GM12865 (cell line): ENCODE measurements at places on chromosomes 11 and 22.

DNA sequence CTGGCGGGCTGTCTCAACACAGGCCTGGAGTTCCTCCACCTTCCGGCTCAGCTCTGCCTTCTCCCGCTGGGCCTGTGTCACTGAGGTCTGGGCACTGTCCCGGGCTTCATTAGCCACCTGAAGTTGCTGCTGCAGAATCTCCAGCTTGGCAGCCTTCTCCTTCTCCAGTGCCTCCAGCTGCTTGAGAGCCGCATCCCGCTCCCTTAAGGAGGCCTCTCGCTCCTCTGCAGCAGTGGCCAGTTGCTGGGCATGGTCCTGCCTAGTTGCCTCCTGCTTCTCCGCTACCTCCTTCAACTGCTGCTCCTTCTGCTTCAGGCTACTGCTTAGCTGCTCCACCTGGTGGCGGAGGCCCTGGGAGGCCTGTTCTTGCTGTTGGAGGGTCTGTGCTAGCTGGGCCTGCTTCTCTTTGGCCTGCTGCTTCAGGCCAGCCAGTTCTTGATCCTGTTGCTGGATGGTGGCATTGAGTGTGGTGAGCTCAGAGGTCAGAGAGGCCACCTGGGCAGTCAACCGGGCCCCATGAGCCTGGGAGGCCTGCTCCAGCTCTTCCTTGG is 16.9 kb downstream of the IL18BP start:
- DNase-seq = no peak

DNA sequence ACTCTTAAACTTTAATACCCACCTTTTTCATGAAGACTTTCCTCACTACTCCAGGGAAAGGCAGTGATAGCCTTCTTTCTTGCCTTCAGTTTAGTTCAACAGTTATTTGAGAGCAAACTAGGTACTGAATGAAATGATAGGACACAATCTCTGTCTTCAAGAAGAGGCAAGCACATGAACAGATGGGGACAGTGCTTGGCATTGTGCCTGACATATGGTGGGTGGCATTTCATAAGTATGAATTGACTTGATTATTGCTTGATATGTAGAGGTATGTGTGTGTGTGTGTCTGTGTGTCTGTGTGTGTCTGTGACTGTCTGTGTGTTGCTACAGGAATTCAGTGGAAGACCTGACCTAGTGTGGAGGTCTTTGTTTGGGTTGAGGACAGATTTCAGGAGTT is 504.1 kb downstream of the NELL1 start:
- DNase-seq = no peak

DNA sequence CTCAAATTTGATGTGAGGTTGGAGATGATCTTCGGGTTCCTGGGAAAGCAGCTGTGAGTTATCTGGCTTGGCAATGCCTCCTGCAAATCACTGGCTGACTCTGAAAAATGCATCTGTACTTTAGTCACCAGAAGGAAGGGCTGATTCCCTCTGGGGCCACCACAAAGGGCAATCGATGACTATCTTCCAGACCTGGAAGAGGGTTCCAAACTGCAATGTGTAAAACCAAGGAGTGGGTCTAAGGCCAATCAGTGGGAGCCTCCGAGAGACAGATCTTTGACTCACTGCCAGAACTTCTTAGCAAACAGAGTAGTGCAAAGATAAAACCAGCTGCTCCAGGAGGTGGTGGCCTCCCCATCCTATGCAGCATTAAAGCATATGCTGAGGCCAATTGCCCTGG is 29.1 kb upstream of the PAK1 start:
- no peak for DNase-seq

- peak; percentile 86 for DNase-seq
Observed at GRCh38 chr22:35046744-35047462, 19.1 kb upstream of the ISX start.

DNA sequence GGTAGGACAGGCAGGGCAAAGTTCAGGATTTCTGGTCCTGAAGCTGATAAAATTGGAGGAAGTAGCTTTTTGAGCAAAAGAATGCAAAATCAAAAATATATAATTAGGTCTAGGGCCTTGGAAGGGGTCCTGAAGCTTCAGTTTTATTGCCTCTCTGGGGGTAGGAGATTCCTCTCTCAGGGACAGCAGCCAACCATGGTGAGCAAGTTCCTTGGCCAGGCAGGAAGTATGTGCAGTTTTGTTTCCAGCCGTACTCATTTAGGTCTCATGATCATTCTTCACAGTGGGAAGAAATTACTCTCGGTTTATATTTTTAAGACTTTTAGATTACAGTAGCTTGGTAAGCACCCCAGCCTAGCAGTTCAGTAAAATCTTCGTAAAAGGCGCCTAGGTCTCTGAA is 2.9 kb upstream of the RAB38 start:
- DNase-seq = peak; percentile 25

GRCh38 chr11:99063331-99063730 is 42.6 kb downstream of the CNTN5 start:
- DNase-seq = no peak

- no peak for DNase-seq
Observed at GRCh38 chr11:93936460-93936859, 84.7 kb upstream of the HEPHL1 start.

DNA sequence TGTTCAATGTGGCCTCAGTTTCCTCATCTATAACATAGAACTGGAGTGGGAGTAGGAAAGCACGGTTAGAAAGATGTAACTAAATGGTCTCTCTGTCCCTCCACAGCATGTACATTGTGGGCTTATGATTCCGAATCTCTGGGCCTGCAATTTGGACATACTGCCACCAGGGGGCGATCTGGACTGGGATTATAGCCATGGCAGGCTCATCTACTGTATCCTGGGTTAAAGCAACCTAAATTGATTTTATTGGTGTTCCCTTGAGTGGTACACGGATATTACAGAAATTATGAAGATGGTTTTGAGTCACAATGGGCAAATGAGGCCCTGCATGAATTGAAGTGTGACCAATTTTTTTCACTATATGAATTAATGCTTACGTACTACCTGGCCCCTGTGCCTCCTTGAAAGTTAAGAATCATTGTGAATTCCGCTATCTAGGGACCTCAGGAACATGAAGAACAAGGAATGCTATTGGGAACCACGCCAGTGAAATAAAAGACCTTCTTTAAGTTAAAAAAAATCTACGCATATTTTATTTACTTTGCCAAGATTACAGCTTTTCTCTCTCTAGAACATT is 32.9 kb downstream of the TST start:
- peak; percentile 55 for DNase-seq

DNA sequence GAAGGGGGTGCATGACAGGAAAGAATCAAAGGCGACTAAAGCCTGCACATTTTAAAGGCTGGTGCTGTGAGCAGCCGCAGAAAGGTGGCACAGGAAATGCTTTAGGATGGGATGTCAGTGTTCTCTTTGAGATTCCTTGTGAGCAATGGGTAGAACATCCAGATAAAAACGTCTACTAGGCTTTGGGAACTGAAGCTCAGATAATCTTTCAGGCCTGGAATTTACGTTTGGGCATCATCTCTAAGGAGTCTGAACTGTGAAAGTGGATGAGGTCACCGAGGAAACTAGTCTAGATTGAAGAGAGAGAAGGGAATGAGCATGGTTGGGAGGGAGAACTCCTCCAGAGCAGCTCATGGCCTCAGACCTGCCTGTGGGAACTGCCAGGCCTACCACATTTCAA is 65.7 kb downstream of the FLI1 start:
- no peak for DNase-seq

DNA sequence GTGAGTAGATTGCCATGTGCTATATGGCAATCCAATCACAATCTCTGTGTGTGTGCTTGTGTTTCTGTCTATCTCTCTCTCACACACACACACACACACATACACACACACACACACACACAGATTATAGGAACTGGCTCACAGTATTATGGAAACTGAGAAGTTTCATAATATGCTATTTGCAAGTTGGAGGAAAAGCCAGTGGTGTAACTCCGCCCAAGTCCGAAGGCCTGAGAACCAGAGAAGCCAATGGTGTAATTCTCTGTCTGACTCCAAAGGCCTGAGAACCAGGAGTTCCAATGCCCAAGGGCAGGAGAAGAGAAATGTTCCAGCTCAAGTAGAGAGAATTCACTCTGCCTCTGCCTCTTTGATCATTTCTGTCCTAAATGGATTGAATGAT is 37.2 kb downstream of the GLYATL2 start:
- DNase-seq = no peak

GRCh38 chr11:76823481-76824028 is 37.2 kb upstream of the ACER3 start:
- no peak for DNase-seq

- DNase-seq = no peak
Observed at GRCh38 chr22:23649071-23649501, 17.0 kb upstream of the DRICH1 start.

GRCh38 chr11:2870460-2870859 is 15.1 kb downstream of the CDKN1C start:
- no peak for DNase-seq

GRCh38 chr11:111155021-111155420 is 90.5 kb upstream of the POU2AF2 start:
- DNase-seq = no peak

GRCh38 chr22:25153961-25154666 is 45.5 kb upstream of the CRYBB3 start:
- no peak for DNase-seq

DNA sequence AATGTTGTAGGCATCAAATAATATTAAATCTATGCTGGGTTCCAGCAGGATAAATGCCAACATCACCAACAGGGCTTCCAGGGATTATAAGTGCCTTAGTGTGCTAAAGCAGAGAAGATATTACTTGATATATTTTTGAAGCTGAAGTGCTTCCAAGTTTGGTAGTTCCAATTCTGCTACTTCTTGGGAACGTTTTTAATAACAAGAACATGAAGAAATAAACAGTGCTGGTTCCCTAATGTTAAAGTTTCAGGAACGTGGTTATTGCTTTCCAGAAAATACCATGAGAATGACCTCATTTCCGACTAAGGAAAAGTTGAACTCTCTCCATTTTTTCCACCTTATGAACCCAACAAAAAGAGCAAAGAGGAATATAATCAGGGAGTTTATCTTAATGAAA is 4.6 kb upstream of the RNF185 start:
- DNase-seq = no peak

- no peak for DNase-seq
Observed at GRCh38 chr11:111443032-111443431, 64.0 kb upstream of the POU2AF1 start.

GRCh38 chr22:39422721-39423120 is 23.1 kb downstream of the TAB1 start:
- no peak for DNase-seq

DNA sequence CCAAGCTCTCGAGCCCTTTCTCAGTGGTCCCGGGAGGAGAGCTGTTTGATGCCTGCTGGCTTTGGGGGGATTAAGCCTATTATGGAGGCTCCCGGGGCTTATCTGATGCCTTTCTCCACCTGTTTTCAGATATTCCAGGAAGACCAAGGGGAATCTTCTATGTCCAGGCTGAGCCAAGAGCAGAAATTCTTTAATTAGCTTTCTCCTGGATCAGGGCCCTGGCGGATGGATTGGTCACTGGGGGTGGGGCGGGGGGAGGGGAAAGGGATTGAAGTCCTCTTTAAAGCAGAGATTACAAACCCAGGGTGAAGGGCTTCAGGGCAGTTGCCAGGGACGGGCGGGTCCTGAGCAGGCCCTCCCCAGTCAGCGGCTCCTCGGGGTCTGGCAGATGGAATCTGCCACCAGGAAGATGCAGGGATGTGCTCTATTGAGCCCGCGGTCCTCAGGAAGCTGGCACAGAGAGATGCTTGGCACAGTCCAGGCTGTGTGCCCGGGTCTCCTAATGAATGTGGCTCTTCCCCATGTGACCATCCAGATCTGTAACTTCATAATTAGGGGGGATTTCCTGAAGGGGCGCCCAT is 33.6 kb downstream of the MACROD1 start:
- DNase-seq = no peak

DNA sequence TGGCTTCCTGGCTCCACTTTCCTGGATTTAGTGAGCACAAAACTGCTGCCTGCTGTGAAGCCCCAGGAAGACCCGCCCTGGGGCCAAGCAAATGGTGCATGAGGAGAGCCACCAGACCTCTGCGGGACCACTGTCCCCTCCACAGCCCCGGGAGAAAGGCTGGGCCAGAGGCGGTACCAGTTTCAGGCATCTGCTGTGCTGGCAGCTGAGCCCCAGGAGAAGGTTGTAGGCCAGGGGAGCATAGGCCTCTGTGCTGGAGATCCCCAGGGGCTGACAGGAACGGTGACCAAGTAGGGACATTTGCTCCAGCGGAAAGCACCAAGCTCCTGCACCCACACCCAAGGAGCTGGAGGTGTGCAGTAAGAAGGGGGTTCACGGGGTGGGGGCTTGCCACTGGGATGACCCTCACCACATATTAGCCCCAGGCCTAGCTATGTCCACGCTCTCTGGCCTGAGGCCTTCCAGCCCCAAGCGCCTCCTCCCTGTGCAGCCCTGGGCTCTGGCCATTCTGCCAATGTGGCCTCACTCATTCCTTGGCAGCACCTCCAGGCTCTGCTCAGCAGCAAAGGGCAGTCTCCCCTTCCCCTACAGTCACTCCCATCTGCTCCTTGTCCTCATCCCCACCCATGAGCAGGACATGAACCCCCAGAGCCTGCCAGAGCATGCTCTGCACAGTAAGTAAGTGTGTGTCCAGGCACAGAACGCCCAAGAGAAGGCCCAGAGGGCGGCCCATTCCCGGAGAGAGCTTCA is 24.0 kb upstream of the COMT start:
- peak; percentile 10 for DNase-seq

DNA sequence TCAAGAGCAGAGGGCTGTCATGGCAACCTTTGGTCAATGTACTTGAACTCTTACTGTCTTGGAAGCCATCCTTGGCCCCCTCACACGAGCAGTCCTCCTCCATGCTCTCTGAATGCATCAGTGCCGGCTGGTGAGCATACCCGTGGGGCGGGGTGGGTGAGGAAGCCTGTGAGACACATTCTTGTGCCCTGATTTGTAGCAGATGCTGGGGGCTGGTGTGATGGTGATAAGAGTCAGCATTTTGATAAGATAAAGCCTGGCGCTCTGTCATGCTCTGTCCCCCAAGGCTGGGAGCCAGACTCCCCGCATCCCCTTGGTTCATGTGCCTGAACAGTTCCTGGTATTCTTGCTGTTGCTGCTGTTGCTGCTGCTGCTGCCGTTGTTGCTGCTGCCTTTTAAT is 20.5 kb upstream of the APOA1 start:
- DNase-seq = no peak

DNA sequence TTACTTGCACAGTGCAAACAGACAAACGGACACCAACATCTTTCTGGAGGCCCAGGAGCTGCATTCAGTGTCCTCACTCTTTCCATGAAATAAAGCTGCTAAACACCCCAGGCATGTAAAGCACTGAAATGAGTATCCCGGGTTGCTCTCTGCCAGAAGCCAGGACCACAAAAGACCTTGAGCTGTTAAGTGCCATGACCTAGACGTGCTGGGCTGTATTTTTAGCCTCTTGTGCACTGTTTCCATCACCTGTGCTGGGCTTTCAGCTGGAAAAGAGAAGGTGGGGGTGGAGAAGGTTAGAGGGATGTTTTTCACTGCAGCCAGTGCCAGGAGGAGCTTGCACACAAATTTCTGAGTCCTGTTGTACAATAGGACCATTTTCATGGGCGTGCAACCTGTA is 3.4 kb upstream of the KREMEN1 start:
- no peak for DNase-seq

DNA sequence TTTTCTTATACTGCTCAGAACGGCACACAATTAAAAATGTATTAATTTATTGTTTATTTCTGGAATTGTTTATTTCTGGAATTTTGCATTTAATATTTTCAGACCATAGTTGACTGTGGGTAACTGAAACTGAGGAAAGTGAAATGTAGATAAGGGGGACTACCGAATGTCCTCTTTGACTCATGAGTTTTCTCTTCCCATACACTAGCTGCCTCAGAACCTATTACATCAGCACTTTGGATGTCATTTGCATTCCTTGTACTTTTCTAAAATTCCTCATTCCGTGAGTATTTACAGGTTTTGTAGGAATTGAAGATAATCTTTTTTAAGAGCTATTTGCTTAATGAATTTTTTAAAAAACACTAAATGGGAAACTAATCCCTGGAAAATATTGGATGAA is 29.8 kb downstream of the ZC3H12C start:
- DNase-seq = peak; percentile 10
